T-cell (primary cell): ENCODE measurements at places on chromosomes 12 and 14.

DNA sequence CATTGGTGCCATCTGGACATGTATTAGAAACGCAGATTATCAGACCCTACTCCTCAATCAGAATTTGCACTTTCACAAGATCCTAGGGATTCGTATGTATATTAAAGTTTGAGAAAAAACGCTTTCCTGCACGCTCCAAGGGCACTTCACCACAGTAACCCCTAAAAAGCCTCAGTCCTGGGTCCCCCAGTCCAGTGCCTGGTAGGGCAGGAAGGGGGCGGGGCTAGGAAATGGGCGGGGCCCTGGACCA, 369 bp downstream of the DEPDC4 start:
- no peak for DNase-seq
- H3K27me3 ChIP-seq: no peaks in the 10 kb centered on the region
- no peaks in the 10 kb centered on the region for H3K36me3 ChIP-seq
- H3K4me3 ChIP-seq: peak overlapping the region; percentile 93
- H3K4me1 ChIP-seq: peaks cover 10% of the 10 kb centered on the region

DNA sequence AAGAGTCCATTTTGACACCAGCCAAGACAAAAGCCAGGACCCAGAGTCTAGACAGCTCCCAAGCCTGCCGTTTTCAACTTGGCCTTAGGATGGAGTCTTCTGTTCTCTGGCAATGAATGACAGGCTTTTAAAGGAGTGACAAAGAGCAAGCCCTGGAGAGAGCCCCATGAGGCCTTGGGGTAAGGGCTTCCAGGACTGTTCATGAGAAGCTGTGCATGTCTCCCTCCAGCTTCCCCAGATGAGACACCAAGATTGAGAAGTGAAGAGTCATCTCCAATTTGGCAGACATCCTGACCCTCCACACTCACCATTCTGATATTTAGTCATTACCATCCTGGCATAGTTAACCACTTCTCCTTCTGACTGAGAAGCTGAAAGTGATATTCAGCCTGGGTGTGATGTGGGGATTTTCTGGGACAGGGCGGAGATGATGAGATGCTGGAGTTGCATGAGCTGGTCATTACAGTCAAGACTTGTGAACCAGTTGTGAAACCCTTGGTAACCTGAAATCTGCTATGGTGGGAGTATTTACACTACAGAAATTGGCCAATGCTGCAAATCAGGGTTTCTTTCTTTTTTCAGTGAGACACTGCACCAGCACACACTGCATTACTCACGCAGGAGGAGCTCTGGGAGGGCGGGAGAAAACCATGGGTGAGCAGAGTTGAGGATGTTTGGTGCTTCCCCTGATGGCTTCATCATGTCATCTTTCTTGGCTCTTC, 77.8 kb downstream of the VCPKMT start:
- peaks cover 27% of the 10 kb centered on the region for H3K4me1 ChIP-seq
- no peak for DNase-seq
- peak overlapping the region; percentile 78 for H3K27ac ChIP-seq

GRCh38 chr14:26596543-26597061, 1.2 kb downstream of the NOVA1 start:
- H3K27ac ChIP-seq: no peak overlapping the region
- no peak overlapping the region for H3K4me3 ChIP-seq
- no peak for DNase-seq
- H3K27me3 ChIP-seq: peaks cover 15% of the 10 kb centered on the region
- H3K4me1 ChIP-seq: no peaks in the 10 kb centered on the region

- peak overlapping the region; percentile 94 for H3K4me3 ChIP-seq
Measured at GRCh38 chr14:89619596-89619995, 202.6 kb upstream of the FOXN3 start.

DNA sequence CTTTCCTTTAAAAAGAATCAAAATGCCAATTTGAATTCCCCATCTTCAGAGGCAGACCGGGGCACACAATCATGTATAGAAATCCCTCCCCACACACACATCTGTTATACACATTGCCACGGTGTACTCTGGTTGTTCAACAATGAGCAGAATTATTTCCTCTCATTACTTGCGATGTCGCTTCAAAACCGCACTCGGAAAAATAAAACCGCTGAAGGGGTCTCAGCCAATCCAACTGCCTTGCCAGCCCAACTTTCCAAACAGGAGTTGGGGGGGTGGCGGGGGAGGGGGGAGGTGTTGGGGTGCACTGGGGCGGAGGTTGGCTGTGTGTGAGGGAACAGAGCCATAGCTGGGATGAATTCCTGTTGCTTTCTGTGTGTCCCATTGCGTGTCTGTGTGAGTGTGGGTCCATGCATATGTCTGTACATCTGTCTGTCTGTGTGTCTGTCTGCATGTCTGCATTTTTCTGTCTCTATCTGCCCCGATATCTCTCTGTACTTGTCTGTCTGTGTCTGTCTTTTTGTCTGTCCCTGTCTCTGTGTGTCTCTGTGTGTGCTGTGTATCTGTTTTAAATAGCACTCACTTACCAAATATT, 163.6 kb upstream of the TBX3 start:
- H3K4me1 ChIP-seq: no peaks in the 10 kb centered on the region
- no peak for DNase-seq
- no peaks in the 10 kb centered on the region for H3K27me3 ChIP-seq
- H3K4me3 ChIP-seq: no peak overlapping the region
- H3K36me3 ChIP-seq: no peaks in the 10 kb centered on the region
- no peak overlapping the region for H3K27ac ChIP-seq

DNA sequence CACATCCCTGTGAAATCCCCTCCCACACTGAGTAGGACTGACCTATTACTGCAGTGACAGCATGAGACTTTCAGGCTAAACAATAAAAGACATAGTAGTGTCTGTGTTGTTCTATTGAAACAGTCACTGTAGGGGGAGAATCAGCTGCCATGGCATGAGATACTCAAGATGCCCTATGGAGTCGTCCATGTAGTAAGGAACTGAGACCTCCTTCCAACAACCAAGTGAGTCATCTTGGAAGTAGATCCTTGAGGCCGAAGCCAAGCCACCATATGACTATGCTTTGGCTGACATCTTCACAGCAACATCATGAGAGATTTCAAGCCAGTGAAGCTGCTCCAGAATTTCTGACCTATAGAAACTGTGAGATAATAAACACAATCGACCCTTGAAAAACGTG, 12.1 kb upstream of the LRP6 start:
- no peak overlapping the region for H3K27ac ChIP-seq
- no peaks in the 10 kb centered on the region for H3K36me3 ChIP-seq
- no peak overlapping the region for H3K4me3 ChIP-seq
- H3K27me3 ChIP-seq: peaks cover 5% of the 10 kb centered on the region
- no peaks in the 10 kb centered on the region for H3K4me1 ChIP-seq

DNA sequence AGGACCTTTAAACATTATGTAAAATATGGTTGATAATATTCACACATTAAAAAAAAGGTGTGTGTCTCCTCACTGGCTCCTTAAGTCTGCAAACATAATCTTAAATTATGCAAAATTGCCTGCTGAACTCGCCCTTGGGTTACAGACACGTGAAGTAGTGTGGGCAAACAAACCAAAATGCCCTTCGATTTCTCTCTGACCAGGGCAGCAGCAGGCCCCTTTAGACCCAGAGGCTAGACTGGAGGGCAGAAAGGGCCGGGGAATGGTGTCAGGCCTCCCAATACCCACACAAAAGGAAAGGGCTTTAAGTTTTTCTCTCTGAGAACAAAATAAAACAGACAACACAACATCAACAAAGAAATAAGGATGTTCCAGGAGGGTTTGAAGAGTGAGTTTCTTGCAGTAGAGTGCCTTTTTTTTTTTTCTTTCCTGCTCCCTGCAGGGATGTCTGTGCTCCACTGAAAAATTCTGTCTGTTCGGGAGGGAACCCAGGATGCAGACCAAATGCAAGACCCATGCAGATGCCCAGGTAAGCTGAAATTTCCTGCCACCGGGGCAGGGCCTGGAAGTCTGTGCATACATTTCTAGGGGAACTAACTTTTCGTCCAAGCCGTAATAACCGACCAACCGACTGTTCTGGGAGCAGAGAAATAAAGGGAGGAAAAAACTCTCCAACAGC, 1.7 kb downstream of the TBX3 start:
- DNase-seq: no peak
- no peaks in the 10 kb centered on the region for H3K4me1 ChIP-seq
- H3K27me3 ChIP-seq: peaks cover 59% of the 10 kb centered on the region
- no peak overlapping the region for H3K27ac ChIP-seq

DNA sequence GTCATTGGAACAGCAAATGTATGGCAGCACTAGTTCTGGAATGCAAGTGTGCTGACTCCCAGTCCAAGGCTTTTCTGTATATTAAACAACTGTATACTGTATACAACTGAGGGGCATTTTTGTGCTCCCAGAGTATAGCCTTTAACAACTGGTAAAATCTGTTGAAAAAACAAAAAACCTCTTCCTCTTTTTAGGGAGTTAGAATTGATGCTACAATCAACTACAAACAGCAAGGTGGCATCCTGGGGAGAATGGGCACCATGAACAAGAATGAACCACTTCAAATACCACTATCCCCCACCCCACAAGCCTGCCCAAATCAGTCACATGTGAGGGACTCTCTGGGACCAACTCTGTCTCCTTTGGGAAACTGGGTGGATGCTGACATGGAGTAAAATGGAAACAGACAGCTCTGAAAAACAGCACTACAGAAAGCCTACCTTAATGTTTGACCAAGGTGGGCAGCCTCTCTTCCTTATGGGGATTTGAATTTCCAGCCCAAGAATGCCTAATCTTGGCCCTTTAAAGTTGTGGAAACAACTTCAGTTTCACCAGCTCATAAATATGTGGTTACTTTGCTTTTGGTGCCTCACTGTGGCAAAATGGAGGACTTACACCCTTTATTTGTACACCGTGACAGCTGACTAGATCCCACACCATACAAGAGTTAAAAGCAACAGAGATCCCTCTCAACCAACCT, 7.5 kb downstream of the VTI1B start:
- DNase-seq: peak; percentile 14
- H3K36me3 ChIP-seq: peaks cover 5% of the 10 kb centered on the region
- H3K4me1 ChIP-seq: peaks cover 2% of the 10 kb centered on the region
- no peak overlapping the region for H3K4me3 ChIP-seq
- no peak overlapping the region for H3K27ac ChIP-seq
- no peaks in the 10 kb centered on the region for H3K27me3 ChIP-seq

DNA sequence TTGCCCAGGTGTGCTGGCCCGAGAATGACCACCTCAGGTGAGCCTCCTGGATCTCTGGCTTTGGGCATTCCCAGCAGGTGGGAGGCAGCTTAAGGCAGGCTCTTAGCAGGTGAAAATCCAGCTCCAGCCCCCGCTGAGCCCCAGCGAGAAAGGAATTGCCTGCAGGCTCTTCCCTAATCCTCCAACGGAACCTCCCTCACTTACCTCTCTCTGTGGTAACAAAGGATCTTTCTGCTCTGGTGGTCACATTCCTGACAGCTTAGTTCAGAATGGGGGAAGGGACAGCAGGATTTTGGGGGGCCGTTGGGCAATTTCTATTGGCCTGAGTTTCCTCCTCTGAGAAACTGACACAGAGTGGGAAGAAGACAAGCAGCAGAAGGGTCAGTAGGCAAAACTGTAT, 116.0 kb upstream of the LHX5 start:
- peaks cover 40% of the 10 kb centered on the region for H3K27me3 ChIP-seq
- H3K4me1 ChIP-seq: no peaks in the 10 kb centered on the region
- no peak overlapping the region for H3K27ac ChIP-seq
- no peaks in the 10 kb centered on the region for H3K36me3 ChIP-seq
- DNase-seq: no peak

GRCh38 chr12:102883204-102883799, 33.7 kb downstream of the PAH start:
- H3K27ac ChIP-seq: no peak overlapping the region
- no peaks in the 10 kb centered on the region for H3K36me3 ChIP-seq
- no peak overlapping the region for H3K4me3 ChIP-seq
- H3K4me1 ChIP-seq: no peaks in the 10 kb centered on the region
- peaks cover 14% of the 10 kb centered on the region for H3K27me3 ChIP-seq

DNA sequence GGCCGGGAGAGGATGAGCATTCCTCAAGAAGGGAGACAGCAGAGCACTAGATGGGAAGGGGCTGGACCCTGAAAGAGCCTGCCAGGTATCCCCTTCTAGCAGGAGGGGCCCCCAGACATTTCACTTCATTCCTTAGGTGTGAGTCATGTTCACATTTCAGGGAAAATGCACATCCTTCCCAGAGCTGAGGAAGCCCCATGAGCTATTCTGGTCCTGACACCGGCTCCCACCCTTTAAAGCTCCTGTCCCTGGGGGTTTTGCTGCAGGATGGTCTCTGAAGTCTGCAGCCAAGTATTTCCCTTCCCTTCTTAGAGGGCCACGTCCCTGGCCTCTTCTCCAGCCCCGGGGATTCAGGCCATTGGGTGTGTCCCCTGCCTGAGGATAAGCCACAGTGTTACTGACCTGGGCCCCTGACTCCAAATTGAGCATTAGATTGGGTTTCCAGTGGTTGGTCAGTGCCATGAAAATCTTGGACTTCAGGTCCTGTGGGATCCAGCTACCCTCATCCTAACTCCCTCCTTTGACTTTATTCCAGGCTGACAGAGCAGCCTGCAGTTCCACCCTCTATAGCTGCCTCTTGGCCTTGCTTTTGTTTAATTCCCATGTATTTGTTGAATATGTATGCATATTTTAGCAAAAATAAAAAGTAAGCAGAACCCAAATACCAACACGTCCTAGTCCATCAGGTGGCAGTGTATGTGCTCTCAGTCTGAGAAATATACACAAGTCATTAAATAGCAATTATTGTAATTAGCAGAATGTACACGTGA, 267.1 kb downstream of the CACNA1C start:
- H3K27me3 ChIP-seq: no peaks in the 10 kb centered on the region
- DNase-seq: no peak
- H3K36me3 ChIP-seq: no peaks in the 10 kb centered on the region
- H3K4me1 ChIP-seq: no peaks in the 10 kb centered on the region
- H3K4me3 ChIP-seq: no peak overlapping the region

GRCh38 chr12:92568691-92569090, 134.1 kb upstream of the PLEKHG7 start:
- DNase-seq: no peak
- no peak overlapping the region for H3K4me3 ChIP-seq
- H3K36me3 ChIP-seq: no peaks in the 10 kb centered on the region
- H3K4me1 ChIP-seq: no peaks in the 10 kb centered on the region
- peak overlapping the region; percentile 25 for H3K27ac ChIP-seq
- no peaks in the 10 kb centered on the region for H3K27me3 ChIP-seq

DNA sequence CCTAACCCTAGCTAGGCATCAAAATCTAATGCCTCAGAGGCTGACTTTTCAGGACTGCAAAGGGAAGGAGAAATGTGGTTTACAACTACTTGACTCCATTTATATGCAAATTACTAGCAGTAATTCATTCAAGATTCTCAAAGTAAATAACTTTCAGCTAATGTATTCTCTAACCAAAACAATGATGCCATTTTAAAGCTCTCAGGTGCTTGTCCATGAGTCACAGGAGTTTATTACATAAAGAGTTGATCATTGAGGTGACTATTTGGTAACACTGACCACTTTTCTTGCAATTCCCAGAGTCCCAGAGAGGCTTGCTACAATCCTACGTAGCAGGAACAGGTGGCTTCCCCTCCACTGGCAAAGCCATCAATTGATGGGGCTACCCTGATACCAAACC, 109.0 kb upstream of the SLC35F4 start:
- peaks cover 3% of the 10 kb centered on the region for H3K27me3 ChIP-seq
- no peaks in the 10 kb centered on the region for H3K36me3 ChIP-seq
- H3K4me3 ChIP-seq: no peak overlapping the region
- H3K27ac ChIP-seq: no peak overlapping the region
- H3K4me1 ChIP-seq: no peaks in the 10 kb centered on the region
- no peak for DNase-seq
